T-helper 2 cell (primary cell): ENCODE measurements at places on chromosomes 13 and 19.

DNA sequence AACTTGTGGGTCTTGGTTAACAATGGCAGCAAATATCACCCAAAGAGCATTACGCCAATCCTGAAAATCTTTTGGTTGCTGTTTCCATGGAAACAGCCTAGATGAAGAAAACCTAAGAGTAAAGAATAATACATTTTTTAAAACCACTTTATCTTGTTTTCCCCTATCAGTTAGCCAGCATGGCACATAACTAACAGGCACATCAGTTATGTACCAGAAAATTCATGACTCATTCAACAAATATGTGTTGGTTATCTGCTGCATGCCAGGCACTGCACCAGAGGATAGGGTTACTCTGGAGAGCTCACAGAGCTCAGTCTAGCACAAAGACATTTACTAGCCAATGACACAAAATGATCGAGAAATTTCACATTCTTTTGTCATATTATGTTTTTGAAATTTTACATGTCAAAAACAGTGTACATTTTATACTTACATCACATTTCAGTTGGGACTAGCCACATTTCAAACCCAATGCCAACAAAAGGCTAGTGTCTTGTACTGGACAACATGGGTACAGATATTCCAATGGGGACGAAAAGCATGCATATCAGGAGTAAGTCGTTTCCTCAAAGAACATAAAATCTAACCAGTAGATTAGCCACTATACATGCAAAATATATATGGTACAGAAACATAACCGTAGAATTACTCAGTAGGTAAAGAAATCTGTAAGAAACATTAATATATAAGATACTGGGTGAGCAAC is 20.3 kb downstream of the LNX2 start:
- DNase-seq = no peak

- DNase-seq = no peak
Measured at GRCh38 chr13:98495627-98496478, 81.1 kb downstream of the STK24 start.

- DNase-seq = no peak
Measured at GRCh38 chr13:110410936-110411687, 104.0 kb downstream of the COL4A2 start.

GRCh38 chr19:370641-371330 is 26.2 kb upstream of the MIER2 start:
- DNase-seq = no peak
